ENCODE measurements at places on chromosomes 7 and 10.

DNA sequence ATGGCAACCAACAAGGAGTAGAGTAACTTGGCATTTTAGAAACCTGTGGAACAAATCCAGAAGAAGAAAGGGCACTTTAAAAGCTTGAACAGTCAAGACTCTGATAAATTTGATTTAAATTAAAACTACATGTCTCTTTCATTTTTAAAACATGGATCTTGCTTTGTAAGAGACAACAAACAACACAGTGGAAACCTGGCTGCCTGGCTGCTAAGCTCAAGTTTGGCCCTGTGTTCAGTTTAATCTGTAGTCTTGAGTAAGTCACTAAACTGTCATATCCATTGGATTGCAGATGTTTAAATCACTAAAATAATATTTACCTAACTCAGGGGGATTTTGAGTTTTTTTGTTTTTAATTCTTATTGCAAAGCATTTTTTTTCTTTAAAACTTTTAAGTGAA is 374.9 kb upstream of the SEMA3D start:
- DNase-seq = no peak

GRCh38 chr7:157656195-157656769 is 319.5 kb downstream of the DNAJB6 start:
- no peak for DNase-seq

DNA sequence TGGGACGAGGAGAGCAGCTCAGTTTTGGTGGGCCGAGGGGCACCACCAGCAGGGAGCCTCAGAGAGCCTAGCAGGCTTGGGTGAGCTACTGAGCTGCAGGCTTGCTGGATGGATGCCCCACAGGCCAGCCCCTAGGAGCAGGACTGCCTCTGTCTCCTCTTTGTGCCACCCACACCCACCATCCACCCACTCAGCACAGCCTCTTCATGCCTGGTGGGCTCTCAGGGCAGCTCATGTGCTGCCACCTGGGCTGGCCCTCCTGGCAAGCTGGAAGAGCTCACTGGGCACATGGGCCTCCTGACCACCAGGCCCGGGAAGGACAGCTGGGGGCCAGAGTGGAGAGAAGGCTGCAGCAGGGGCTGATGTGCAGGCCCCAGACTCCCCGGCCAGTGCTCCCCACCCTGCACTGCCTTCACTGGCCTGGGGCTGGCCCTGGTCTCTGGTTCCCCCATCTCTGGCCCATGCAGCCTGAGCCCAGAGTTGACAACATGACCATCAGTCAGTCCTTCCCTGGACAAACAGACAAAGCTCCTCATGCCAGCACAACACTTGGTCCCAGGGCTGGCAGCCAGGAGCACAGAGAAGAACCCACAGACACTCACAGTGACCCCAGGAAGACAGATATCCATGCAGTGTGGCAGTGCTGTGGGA is 8.2 kb downstream of the RASGEF1A start:
- DNase-seq = no peak

- DNase-seq = no peak
These were observed 92.8 kb downstream of the FOXP2 start for GRCh38 chr7:114507381-114507780.

DNA sequence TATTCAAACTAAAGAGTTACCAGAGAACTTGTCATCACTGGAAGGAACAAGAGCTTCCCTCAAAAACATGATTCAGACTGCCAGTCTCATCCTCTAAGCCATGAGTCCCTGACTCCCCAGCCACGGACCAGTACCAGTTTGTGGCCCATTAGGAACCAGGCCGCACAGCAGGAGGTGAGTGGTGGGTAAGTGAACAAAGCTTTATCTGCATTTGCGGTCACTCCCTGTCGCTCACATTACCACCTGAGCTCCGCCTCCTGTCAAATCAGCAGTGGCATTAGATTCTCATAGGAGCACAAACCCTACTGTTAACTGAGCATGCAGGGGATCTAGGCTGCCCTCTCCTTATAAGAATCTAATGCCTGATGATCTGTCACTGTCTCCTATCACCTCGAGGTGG is 42.2 kb upstream of the C10orf90 start:
- no peak for DNase-seq

- no peak for DNase-seq
These were observed 543.2 kb upstream of the SEMA3D start for GRCh38 chr7:85730012-85730411.

DNA sequence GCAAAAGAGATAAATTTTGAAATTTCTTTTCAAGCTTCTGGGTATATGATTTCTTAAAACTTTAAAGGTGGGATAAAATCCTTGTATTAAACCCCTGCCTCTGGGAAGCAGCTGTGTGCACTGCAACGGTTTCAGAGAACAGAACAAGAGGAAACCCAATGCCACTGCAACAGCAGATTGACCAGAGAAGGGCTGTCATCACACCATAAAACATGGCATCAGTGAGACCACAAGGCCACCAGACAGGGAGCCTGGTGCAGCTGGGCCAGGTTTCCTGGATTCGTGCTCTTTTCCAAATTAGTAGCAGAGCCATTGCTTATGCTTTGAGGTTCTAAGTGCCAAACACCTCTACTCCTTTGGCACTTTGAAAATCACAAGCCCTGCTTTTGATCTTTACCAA is 152.4 kb downstream of the PRPF18 start:
- no peak for DNase-seq

- DNase-seq = no peak
These were observed 87.0 kb upstream of the KMT2E start for GRCh38 chr7:104927055-104927454.

- no peak for DNase-seq
These were observed 51.7 kb upstream of the NEBL start for GRCh38 chr10:20948686-20949327.

DNA sequence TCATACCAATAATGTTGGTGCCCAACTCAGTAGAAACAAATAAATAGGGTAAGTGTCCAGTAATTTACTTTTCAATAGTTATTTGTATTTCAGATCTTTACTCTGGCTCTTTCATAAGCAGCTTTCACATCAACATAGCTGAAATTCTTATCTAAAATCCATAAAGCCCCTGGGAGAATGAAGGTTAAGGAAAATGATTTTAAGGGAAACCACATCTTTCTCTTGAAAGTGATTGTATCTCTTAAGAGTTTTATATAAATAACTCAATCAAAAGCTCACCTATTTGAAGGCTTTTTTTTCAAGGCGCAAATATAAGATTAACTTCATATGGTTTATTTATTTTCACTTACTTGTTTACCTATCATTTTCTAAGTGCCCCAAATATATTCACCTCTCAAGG is 324.4 kb downstream of the HGF start:
- DNase-seq = no peak

DNA sequence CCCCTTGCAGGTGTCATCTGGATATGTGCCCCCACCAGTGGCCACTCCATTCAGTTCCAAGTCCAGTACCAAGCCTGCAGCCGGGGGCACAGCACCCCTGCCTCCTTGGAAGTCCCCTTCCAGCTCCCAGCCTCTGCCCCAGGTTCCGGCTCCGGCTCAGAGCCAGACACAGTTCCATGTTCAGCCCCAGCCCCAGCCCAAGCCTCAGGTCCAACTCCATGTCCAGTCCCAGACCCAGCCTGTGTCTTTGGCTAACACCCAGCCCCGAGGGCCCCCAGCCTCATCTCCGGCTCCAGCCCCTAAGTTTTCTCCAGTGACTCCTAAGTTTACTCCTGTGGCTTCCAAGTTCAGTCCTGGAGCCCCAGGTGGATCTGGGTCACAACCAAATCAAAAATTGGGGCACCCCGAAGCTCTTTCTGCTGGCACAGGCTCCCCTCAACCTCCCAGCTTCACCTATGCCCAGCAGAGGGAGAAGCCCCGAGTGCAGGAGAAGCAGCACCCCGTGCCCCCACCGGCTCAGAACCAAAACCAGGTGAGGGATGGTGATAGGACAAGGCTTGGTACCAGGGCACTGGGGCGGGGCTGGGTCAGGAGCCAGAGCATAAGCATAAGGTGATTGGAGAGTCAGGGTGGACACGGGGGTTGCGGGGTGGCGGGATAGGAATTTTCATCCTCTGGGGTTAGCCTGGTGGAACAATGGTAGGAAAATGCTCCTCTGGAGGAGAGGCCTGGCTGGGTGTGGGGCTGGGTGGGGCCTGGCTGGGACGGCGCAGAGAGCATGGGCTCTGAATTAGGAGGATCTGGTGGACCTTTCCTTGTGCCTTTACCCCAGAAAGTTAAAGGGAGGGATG is 1.9 kb downstream of the ZYX start:
- no peak for DNase-seq

GRCh38 chr10:36602374-36602773 is 523.0 kb upstream of the ANKRD30A start:
- no peak for DNase-seq

DNA sequence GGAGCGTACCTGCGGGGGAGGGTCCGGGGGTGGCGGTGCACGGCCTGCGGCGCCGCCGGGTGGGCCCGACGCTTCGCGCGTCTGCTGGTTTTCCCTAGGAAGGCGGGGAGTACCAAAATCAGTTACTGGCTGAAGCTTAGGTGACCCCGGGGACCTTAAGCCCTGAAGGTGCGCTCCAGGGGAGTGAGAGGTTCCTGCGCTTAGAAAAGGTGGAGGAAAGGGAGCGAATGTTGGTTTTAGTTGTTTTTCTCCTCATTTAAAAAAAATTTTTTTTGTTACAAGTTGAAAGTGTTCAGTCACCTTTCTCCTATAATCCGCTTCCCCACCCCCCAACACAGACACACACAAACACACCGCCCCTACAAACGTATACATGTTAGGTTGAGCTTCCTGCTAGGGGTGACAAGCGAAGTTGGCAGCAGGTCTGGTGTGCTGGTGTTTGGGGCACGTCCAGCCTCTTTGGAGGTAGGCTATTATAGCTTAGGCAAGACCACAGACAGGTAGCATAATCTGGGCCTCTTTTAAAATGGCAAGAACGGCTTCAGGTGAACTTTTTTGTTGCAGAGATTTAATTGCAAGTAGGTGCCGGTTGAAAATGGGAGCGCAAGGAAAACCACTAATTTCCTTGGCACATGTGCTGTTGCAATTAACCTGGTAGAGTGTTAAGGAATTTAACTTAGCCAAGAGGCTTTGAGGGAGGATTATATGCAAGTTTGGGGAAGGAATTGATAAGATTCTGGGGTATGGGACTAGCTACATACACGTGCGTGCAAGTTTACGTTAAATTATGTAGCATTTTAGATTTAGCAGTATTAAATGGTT is 945 bp downstream of the ADD3 start:
- no peak for DNase-seq

GRCh38 chr10:126838316-126838715 is 66.9 kb upstream of the DOCK1 start:
- DNase-seq = no peak

- DNase-seq = no peak
These were observed 169.3 kb downstream of the FAM107B start for GRCh38 chr10:14605231-14605925.
